GM04504 (cell line): ENCODE measurements at places on chromosomes 12 and 14.
A peak's percentile ranks its signal among the peaks of the same experiment; 100 is the strongest.

DNA sequence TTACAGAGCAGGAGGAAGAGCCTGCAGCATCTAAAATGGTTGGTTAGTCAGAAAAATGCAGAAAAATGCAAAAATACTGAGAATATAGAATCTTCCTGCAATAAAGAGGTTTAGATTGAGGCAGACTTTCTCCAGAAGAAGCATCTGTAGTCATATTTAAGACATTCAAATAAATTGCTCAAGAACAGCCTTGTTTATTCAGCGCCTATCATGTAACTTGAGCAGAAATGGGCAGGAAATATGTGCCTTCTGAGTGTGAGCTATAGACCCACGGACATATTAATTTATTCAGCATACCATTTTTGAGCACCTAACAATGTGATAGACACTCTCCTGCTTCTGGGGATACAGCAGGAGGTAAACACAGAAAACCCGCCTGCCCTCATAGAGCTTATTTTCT lies 102.0 kb upstream of the HIF1A start:
- no peak for DNase-seq

GRCh38 chr12:78096909-78097597 lies 266.4 kb downstream of the NAV3 start:
- peak; percentile 54 for DNase-seq

GRCh38 chr12:18570543-18570942 lies 167.3 kb downstream of the PLCZ1 start:
- no peak for DNase-seq

DNA sequence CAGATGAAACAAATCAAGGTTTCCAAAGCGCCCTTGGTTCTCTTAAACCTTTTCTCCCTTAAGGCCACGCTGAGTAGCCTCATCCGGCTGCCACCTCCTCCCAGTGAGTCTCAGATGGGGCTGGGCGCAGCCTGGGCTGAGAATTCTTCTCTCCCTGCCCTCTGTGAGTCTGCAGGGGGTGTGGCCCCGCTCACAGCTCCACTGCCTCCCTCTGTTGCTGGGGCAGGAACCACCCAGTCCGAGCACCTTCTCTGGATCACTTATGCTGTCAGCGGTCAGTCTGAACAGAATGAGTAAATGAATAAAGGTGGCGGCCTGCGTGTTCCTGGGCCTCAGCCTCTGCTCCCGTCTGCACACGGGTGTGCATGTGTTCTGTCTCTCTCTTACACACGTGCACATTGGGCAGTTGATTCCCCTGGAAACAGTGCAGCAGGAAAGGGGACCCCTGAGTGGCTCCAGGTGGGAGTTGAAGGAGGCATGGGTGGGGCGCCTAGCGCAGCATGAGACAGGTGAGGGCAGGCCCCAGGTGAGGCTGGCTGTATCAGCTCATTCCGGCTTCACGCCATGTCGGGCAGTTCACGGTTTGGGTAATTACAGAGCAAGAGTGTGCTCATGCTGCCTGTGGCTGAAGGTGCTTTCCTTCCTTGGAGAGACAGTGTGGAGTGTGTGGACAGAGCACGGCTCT lies 4.3 kb downstream of the PAPLN start:
- DNase-seq = no peak

- no peak for DNase-seq
Observed at GRCh38 chr12:9736936-9737705, 4.2 kb upstream of the CLECL1 start.

GRCh38 chr12:122226366-122227125 lies 694 bp upstream of the DIABLO start:
- no peak for DNase-seq

GRCh38 chr12:19654650-19655376 lies 215.5 kb downstream of the AEBP2 start:
- peak; percentile 10 for DNase-seq

DNA sequence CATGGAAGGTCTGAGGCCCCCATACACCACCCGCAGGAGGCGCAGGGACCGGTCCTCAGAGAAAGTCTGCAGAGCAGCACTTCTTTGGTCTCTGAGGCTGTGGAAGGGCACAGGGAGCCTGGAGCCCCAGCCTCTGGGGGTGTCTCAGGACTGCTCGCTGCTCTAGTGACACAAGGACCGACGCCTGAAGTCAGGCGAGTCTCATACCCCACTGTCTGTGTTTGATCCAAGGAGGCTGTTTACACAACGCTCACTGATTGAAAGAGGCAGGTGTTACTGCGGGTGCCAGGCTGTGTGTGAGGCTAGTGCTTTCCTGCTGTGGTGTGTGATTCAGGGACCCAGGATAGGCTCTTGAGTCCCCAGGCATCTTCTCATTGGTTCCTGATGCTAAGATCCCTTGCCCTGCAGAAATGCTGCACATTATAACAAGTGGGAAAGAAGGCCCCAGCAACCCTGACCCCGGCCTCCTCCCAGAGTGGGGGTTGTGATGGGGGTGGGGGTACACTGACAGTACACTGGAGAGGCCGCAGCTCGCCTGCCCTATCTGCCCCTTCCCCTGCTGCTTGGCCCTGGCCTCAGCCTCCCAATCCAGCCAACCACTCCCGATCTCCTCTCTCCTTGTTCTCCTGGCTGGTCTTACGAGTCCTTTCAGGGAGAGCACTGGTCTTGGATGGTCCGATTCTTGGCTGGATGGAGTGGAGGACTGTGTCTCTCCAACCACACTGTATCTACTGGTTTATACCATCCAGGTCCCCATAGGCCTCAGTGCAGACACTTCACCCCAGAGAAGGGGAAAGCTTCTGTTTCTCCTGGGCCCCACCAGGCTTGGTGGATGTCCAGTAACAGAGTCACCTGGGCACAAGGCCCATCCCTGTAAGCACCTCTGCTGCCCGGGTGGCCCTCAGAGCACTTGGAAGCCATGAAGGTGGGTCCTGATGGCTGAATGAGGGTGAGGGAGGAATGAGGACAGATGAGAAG lies 6.6 kb downstream of the CACNA2D4 start:
- no peak for DNase-seq

DNA sequence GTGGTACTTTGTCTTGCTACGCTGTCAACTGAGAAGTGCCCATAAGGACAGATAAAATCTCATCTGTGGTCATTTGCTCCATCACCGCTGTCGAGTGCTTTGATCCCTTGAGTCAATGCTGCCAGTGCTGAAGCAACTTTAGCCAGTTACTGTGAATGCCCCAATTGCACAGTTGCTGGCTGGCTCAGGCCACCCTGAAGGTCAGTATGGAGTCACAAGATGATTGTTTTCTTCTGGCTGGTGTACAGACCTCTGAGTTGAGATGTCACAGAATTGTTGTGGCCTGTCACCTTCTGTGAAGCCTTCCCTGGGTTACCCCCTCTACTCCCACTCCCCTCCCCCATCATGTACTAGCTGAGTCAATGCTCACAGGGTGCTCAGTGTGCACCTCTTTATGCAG lies 92.9 kb downstream of the PELI2 start:
- DNase-seq = no peak

- DNase-seq = no peak
Observed at GRCh38 chr14:61489932-61490331, 168.6 kb downstream of the PRKCH start.

DNA sequence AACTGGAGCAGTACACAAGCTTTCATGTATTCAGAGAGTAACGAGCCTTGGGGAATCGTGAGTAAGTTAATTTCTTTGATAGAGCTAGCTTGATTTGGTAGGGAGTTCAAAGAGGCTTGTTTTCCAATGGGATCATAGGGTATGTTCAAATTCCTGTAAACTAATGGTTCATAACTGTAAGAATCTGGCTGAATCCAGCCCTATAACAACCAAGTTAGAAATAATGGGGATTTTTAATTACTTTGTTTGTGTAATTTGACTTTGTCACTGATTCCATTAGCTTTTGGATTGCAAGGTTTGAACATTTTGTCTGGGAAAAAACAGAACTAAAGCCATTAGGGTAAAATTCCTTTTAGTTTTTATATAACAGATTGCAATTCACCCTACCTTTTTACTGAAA lies 94.0 kb downstream of the WNK1 start:
- no peak for DNase-seq

DNA sequence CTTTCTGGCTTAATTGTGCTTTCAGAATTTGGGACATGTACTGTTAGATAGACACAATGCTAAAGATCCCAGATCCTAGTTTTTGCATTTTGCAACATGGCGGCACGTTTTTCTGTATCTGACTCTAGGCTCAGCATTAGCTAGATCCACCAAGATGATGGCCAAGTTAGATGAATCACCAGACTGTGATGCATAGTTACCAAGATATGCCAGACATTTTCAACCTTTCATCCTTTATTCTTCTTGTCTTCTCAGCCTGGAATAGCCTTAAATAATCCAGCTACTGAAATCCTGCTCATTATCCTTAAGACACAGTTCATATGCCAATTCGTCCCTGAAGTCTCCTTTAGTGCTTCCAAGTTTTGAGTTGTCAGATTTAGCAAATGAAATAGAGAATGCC lies 144.9 kb upstream of the CRY1 start:
- DNase-seq = no peak

DNA sequence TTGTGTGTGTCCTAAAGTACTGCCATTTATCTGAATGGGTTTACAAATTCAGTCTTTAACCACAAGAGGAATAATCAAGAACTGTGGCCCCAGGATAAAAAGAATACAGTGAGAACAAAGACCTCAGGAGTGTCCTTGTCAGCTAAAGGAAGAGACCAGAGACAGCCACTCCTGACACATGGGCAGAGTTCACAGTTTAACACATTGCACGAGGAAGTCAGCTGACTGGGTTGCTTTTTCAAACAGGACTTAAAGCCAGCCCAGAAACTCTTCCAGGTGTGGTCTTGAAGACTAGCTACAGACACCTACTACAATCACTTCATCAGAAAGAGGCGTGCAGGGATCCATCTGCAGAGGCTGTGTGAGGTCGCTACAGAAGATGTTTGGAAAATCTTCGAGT lies 42.8 kb downstream of the GNS start:
- DNase-seq = no peak

DNA sequence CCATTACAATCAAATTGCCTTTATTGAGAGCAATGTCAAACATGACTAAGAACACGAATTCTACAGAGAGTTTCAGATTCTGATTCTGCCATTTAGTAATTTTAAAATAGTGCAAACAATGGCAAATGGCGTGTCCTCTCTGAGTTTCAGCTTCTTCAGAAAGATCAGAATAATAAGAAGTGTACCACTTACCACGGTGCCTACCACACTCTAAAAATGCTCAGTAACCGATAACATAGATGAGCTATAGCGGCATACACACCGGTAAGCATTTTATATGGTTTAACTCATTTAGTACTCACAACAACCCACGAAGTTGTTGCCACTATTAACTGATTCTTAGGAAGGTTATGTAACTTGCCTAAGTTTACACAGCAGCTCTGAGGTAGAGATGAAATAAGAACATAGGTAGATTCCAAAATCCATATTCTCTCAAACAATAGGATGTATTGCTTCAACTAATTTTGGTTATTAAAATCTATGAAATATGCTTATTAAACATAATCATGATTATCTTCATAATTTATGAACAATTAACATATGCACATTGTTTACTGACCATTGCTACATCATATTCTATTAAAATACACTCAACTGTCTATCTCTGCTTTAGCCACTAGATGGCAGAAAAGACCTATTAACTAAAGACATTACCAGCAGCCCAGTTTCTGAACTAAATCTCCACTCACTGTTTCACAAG lies 38.3 kb downstream of the SLC6A15 start:
- peak; percentile 25 for DNase-seq

DNA sequence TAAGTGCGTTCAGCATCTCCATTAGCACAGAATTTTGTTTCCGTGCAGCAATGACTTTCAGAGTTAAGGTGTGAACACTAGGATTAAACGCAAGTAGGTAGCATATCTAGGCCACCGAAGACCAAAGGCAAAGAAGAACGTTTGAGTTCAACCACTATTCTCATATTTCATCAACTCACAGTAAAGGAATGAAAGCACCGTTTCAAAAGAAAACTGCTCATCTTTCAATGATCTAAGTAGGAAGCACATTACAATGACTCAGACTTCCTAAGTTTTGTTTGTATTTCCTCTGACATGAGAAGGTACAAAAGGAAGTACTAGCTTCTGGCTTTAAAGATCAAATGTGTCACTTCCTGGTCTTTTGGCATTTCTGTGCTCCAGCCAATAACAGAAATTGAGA lies 57.6 kb downstream of the ACADS start:
- peak; percentile 9 for DNase-seq

- no peak for DNase-seq
Observed at GRCh38 chr14:54672688-54673087, 105.8 kb downstream of the SAMD4A start.

GRCh38 chr14:82067221-82067875 lies 533.7 kb upstream of the SEL1L start:
- DNase-seq = no peak

- no peak for DNase-seq
Observed at GRCh38 chr14:82094829-82095345, 561.2 kb upstream of the SEL1L start.

DNA sequence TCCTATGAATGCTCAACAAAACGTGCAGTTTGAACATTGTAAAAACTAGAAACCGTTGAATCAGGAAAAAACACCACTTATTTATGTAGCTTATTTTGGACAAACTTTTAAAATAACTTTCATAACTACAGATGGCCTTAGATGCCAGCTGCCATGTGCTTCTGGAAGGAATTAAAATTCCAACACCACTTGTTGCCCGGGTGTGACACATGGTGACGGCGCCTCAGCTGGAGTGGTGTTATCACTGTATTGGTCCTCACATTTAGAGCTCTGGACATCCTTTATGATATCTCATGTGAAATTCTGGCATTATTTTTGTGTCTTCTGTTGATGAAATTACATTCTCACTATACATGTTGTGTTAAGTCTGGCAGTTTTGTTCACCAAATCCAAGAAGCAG lies 211.0 kb downstream of the IPO8 start:
- DNase-seq = no peak

DNA sequence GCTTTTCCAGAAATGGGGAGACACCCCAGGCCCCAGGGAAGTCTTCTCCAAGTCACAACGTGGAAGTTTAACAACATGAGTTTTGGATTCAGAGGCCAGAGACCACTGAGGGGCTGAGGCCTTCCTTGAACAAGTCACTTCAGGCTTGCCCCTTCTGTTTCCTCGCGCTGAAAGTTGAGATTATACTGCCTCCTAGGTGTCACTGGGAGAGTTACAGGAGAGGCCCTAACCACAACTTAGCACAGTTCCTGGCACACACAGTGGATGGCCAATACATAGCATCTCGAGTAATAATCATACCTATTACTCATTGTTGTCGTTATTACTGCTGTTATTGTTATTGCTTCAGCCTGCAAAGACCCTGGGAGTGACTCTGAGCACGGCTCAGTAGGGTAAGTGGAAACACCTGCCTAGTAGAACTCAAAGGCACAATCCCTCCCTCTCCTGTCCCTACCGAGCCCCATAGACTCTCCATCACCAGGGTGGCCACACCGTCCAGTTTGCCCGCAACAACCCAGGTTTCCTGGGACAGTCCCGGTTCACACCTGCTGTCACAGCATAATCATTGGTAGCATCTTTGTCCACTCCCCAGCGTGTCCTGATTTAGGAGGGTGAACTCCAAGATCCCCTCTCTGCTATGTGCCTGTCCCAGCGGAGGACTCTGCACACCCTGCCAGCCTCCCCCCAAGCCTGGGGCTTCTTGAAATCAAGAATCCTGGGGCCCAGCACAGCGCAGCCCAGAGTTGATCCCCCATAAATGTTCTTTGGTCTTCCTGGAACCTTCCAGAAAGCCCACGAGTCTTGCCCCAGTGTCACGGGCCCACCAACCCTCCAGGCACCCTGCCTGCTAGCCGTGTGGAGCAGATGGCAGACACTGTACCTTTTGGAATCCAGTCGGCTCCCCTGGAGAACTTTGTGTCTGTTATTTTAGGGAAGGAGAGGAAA lies 85.0 kb downstream of the SYNE3 start:
- DNase-seq = no peak

GRCh38 chr14:44812672-44813071 lies 149.1 kb downstream of the KLHL28 start:
- DNase-seq = no peak

GRCh38 chr12:56978397-56979138 lies 21.2 kb upstream of the RDH16 start:
- no peak for DNase-seq
